ENCODE measurements at places on chromosomes 6 and 20.
A peak's percentile ranks its signal among the peaks of the same experiment; 100 is the strongest.

DNA sequence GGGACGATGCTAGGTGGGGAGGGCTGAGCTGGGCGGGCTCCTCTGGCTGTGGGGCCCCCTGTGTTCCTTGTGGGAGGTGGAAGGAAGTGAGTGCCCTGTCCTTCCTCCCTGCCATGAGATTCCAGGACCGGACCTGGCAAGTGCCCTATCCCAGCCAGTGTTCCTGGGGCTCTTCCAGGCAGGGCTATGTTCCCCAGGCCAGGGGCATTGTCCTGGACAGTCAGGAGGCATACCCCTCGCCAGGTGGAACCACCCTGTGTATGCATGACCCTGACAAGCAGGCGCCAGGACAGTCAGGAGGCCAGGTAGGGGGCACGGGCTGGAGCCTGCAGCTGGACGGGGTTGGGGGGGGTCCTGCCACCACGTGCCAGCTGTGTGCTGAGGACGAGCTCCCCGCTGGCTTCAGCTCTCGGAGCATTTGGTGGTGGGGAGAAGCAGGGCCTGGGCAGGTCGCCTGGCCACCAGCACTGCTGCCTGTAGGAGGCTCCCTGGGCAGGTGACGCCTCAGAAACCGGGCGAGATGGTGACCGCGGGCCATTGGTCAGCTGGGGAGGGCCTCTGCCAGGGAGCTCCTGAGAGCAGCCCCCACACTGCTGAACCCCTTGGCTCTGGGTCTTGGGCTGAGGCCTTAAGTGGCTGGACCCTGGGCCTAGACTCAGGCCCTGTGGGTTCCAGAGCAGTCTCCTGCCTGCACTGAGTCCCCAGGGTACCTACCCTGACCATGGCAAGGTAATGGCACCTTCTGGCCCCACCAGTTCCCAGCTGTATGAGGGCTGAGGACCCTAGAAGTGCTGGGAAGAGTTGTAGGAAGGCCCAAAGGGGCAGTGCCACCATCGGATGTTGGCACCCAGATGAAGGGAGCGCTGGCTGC is 694 bp downstream of the SLC17A9 start:
- DNase-seq: no peak

- DNase-seq: no peak
Measured at GRCh38 chr20:35866418-35867202, 87.7 kb downstream of the SCAND1 start.

GRCh38 chr20:19779634-19780033 is 21.6 kb downstream of the RIN2 start:
- DNase-seq: no peak

GRCh38 chr20:41861772-41862422 is 243.7 kb upstream of the CHD6 start:
- no peak for DNase-seq

- no peak for DNase-seq
Measured at GRCh38 chr6:10682355-10682988, 11.9 kb downstream of the C6orf52 start.

- DNase-seq: no peak
Measured at GRCh38 chr6:132060591-132060990, 109.4 kb upstream of the CCN2 start.

GRCh38 chr20:46767127-46767761 is 57.8 kb downstream of the SLC2A10 start:
- DNase-seq: no peak

GRCh38 chr6:20370393-20370792 is 31.3 kb upstream of the E2F3 start:
- no peak for DNase-seq

DNA sequence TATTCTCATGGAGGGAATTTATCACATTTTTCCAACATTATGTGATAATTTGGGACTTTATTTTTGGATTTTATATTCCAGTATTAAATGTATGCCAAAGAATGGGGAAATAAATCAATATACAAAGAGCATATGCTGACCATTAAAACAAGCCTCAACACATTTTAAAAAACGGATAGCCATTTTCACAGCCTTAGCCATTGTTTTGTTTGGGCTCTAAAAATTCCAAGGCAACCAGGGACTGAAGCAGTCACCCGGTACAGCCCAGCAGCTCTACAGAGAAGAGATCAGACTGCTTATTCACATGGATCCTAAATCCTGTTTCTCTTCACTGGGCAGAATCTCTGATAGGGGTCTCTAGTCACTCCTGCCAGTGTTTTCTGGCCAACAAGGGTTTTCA is 150.2 kb upstream of the OGFRL1 start:
- no peak for DNase-seq

DNA sequence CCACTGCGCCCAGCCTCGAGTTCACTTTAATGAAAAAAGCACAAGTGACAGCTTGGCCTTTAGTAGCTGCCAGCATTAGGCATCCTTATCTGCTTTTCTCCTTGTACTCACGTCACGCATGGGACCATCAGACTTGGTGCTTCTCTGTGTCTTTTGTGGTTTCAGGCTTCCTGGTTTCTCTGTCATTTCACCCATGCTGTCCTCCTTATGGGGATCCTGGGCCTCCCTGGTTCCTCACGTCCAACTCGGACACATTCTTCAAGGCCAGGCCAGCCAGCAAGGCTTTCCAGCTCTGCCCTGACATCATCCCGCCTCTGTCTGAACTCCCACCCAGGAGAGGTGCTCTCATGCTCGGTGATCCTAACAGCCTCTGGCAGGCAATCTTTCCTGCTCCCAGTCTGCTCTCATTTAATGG is 83.2 kb downstream of the TIAM2 start:
- no peak for DNase-seq

DNA sequence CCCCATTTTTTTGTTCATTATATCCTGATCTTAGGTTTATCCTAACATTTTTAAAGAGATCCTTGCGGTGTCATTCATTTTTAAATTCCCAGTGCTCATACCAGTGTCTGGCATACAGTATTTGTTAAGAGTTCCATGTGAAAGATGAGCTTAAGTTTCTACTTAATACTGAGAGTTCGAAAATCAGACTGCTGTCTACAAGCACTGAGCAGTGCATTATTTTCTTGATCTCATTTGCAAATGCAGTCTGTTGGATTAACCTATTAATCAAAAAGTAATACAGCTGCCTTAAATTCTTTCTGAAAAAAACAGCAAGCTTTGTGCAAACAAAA is 663 bp downstream of the COQ3 start:
- no peak for DNase-seq

- DNase-seq: peak; percentile 46
Measured at GRCh38 chr6:168158980-168159349, 80.0 kb upstream of the FRMD1 start.

- no peak for DNase-seq
Measured at GRCh38 chr6:121321282-121321681, 13.0 kb downstream of the TBC1D32 start.
